ENCODE measurements at places on chromosomes 7 and 10.

DNA sequence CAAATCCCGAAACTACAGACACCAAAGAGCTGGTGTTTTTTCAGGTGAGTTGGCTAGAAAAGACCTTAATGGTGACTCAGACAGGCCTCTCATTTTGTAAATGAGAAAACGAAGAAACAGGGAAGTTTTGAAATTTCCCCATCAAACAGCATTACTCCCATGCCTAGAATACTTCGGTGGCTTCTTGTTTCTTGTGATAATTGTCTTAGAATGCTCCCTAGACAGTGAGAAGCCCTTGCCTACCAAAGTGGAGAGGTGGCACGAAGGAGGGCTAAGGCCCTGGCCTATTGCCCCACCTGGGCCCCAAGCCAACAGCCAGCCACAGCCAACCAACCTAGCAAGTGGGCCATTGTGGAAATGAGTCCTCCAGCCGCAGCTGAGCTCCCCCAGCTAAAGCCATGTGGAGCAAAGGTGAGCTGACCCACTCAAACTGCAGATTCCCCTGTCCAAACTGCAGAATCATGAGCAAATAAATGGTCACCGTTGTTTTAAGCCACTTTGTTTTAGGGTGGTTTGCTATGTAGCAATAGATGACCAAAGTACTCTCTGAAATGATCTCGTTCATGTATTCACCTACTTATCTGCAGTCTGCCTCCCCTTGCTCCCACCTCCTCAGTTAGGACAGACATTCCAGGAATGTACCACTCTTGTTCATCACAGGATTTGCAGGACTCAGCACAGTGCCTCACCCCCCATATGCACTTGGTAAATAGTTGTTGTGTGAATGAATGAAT is 97.7 kb upstream of the FGFR2 start:
- no peak for DNase-seq

- no peak for DNase-seq
Measured at GRCh38 chr7:116790025-116790424, 72.4 kb upstream of the CAPZA2 start.

- DNase-seq, result no peak
Measured at GRCh38 chr7:127365164-127365956, 27.1 kb downstream of the ZNF800 start.

DNA sequence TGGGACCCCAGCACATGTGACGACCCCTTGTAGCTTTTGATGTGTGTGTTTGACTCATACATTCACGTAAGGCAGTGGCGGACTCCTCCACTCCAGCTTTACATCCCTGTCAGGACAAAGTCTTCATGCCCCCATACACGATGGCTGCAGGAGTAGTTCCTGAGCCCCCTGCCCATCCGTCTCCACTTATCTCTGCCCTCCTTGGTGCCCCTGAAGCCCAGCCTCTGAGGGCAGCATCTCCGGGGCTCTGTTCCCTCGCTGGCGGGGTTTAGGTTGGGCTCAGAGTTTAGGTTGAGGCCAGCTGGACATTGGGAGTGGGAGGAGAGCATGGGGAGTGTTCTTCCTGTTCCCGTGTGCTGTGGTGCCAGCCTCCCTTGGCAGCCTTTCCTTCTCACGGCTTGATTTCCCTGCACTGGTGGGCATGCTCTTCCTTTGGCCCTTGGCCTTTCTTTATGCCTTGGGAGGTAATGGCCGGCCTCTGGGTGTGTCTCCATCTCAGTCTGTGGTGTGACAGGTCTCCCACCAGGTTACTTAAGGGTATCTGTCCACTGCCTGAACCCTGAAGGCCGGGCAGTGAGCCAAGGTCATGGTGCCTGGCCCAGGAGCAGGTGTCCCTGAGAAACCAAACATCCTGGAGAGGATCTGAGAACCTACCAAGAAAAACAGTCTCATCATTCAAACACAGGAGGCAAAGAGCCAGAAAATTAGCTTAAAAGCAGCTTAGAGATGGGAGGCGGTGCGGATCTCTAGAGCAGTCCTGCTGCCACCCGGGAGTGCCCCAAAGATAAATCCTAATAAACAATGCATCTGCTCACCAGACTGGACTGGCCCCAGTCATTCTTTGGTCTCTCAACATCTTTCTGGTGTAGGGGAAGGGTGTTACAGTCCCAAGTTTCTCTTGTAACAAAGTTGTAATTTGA is 85.5 kb downstream of the GLRX3 start:
- DNase-seq, result no peak

DNA sequence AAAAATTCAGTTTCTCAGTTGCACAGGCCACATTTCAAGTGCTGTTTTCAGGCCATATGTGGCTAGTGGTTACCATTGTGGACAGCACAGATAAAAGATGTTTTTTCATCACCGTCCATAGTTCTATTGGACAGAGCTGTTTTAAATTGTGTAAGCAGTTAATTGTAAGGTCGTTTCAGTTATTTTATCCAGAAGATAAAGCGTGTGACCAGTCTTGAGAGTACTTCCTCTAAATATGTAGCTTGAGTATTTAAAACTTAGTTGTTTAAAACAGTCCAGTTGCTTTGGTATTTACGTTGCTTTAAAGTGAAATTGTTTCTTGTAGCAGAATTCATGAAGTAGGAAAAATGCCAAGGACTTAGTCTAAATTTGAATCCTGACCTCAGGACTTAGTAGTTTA is 66.9 kb downstream of the ZNRF2 start:
- no peak for DNase-seq

DNA sequence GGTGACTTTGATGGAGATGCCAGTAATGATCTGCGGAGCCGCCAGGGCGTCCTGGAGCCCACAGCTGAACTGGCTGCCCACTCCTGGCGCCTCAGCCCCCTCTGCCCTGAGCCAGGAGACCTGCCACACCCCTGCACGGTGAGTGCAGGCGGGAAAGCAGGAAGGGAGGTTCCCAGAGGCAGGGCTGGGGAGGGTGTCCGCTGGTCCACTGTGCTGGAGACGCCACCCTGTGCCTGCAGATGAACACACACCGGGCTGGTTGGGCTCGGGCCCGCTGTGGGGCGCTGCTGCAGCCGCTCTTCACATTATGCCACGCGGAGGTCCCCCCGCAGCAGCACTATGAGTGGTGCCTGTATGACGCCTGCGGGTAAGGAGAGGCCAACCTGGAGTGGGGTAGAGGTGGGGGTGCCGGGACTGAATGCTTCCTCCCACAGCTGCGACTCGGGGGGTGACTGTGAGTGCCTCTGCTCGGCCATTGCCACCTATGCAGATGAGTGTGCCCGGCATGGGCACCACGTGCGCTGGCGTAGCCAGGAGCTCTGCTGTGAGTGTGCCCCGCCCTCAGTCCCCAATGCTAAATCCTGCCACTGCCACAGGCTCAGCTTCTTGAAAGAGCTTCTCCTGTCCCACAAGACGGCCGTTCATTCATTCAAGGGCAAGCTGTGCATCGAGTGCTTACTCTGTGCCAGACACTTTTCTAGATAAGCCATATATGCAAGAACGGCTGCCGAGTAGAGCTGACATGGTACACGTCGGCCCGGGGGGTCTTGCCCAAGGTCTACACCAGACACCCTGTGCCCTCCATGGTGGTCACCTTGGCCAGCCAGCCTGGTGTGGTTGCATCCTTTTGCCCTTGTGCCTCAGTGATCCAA is 14.3 kb upstream of the ZNF467 start:
- DNase-seq, result no peak

Data from AG09309 (cell line).